ENCODE measurements at places on chromosomes 7 and 10. TPM values are rescaled to one million over a fixed set of nuclear protein-coding genes. Genes with fewer than 3 reads are reported as not detected.

CPED1 gene
- 4.6 TPM for total RNA-seq

EMX2 gene
- 0.10 TPM for total RNA-seq

TAS2R41 gene
- 2.0 TPM for total RNA-seq

CPVL gene
- total RNA-seq: 132 TPM

TMEM130 gene
- 0.21 TPM for total RNA-seq

All from mononuclear cell (primary cell).